Fibroblast of lung (primary cell): ENCODE measurements at places on chromosomes 3 and 15. TPM values are rescaled to one million over a fixed set of nuclear protein-coding genes. Genes with fewer than 3 reads are reported as not detected.

- H3K4me3 ChIP-seq: no peak overlapping the region
- peak; percentile 29 for DNase-seq
- no peak overlapping the region for H3K27ac ChIP-seq
Measured at GRCh38 chr3:52446631-52447511, 2.0 kb upstream of the SEMA3G start.

GRCh38 chr3:100503448-100503847 lies 11.0 kb downstream of the TMEM45A start:
- no peaks in the 10 kb centered on the region for H3K4me1 ChIP-seq
- no peaks in the 10 kb centered on the region for H3K36me3 ChIP-seq
- no peaks in the 10 kb centered on the region for H3K27me3 ChIP-seq
- no peak overlapping the region for H3K4me3 ChIP-seq
- H3K27ac ChIP-seq: no peak overlapping the region

GRCh38 chr3:194952841-194953241 lies 267.2 kb downstream of the FAM43A start:
- H3K36me3 ChIP-seq: no peaks in the 10 kb centered on the region
- no peak overlapping the region for H3K4me3 ChIP-seq
- DNase-seq: no peak
- H3K27me3 ChIP-seq: no peaks in the 10 kb centered on the region

GRCh38 chr3:72584262-72584661 lies 264.0 kb downstream of the SHQ1 start:
- H3K36me3 ChIP-seq: no peaks in the 10 kb centered on the region
- peaks cover 3% of the 10 kb centered on the region for H3K27me3 ChIP-seq
- DNase-seq: no peak
- no peak overlapping the region for H3K27ac ChIP-seq
- H3K4me3 ChIP-seq: no peak overlapping the region

- H3K36me3 ChIP-seq: no peaks in the 10 kb centered on the region
- H3K4me3 ChIP-seq: no peak overlapping the region
- no peak for DNase-seq
Measured at GRCh38 chr15:68749793-68750192, 70.9 kb downstream of the ANP32A start.

- H3K36me3 ChIP-seq: no peaks in the 10 kb centered on the region
- no peak overlapping the region for H3K4me3 ChIP-seq
- no peaks in the 10 kb centered on the region for H3K27me3 ChIP-seq
- H3K4me1 ChIP-seq: no peaks in the 10 kb centered on the region
- peak; percentile 27 for DNase-seq
Measured at GRCh38 chr3:162729686-162730085, 1233.1 kb downstream of the OTOL1 start.

GRCh38 chr3:148999806-149000205 lies 8.5 kb downstream of the GYG1 start:
- no peak overlapping the region for H3K4me3 ChIP-seq
- H3K4me1 ChIP-seq: peaks cover 17% of the 10 kb centered on the region
- peak overlapping the region; percentile 64 for H3K27ac ChIP-seq
- H3K36me3 ChIP-seq: peaks cover 10% of the 10 kb centered on the region

DNA sequence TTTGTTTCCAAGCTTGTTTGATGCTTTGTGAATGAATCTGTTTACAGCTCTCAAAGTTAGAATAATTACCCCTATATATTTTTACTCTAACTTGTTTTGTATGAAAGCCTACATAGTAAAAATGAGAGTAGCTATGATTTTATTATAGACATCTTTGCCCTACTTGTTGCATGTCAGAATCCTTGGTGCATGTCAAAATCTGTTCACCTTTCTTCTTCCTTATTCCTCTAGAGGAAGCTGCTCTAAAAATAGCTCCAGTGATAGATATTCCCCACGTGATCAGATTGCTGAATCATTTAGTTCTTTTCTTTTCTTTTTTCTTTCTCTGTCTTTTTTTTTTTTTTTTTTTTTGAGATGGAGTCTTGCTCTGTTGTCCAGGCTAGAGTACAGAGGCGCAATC lies 39.8 kb downstream of the LRRC49 start:
- no peaks in the 10 kb centered on the region for H3K4me1 ChIP-seq
- H3K27ac ChIP-seq: no peak overlapping the region
- H3K4me3 ChIP-seq: no peak overlapping the region
- H3K36me3 ChIP-seq: no peaks in the 10 kb centered on the region
- no peaks in the 10 kb centered on the region for H3K27me3 ChIP-seq

GRCh38 chr3:196268284-196269163 lies 19.0 kb downstream of the PCYT1A start:
- H3K27ac ChIP-seq: no peak overlapping the region
- peaks cover 14% of the 10 kb centered on the region for H3K36me3 ChIP-seq
- H3K4me1 ChIP-seq: no peaks in the 10 kb centered on the region
- DNase-seq: peak; percentile 78
- no peak overlapping the region for H3K4me3 ChIP-seq
- no peaks in the 10 kb centered on the region for H3K27me3 ChIP-seq

DNA sequence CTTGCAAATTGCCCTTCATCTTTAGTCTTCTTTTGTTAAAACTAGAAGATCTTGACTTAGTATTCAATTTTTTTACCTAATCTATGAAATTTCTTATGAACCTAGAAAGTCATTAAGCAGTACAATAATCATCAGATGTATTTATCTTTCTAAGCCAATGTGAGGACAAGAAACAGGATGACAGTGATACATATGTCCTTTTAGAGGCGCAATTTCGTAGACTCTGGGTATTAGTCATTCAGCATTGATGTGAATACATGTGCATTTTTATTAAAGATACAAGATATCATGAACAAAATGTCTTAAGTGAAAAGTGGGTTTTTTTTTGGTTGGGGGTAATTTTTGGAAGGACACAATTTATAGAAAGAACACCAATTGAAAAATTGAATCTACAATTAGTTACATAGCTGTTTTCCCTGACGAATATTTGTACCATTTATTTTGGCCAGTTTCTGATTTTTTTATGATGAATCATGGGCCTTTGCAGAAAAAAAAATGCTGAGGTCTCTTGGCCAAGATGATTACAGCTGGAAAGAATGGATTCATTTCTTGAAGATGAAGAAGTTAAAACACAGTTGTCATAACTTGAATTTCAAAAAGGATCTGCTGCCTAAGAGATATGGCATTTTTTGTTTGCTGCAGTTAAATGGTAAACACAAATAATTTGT lies 48.9 kb upstream of the AGTR1 start:
- H3K36me3 ChIP-seq: no peaks in the 10 kb centered on the region
- peak overlapping the region; percentile 8 for H3K27ac ChIP-seq
- no peak overlapping the region for H3K4me3 ChIP-seq

DNA sequence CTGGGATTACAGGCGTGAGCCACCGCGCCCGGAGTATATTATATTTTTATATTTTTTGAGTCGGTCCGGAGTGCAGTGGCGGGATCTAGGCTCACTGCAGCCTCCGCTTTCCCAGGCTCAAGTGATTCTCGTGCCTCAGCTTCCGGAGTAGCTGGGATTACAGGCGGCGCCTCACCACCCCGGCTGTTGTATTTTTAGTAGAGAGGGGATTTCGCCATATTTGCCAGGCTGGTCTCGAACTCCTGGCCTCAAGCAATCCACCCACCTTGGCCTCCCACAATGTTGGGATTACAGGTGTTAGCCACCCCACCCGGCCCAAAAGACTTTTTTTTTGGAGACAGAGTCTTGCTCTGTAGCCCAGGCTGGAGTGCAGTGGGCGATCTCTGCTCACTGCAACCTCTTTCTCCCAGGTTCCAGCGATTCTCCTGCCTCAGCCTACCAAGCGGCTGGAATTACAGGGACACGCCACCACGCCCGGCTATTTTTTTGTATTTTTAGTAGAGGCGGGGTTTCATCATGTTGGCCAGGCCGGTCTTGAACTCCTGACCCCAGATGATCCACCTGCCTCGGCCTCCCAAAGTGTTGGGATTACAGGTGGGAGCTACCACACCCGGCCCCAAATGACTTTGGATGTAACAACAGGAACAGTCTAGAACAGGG lies 1.0 kb downstream of the ZNF589 start:
- no peak overlapping the region for H3K27ac ChIP-seq
- H3K4me1 ChIP-seq: no peaks in the 10 kb centered on the region
- H3K27me3 ChIP-seq: no peaks in the 10 kb centered on the region
- H3K4me3 ChIP-seq: peak overlapping the region; percentile 86
- no peaks in the 10 kb centered on the region for H3K36me3 ChIP-seq

- H3K27ac ChIP-seq: no peak overlapping the region
- no peak for DNase-seq
- no peaks in the 10 kb centered on the region for H3K36me3 ChIP-seq
- no peak overlapping the region for H3K4me3 ChIP-seq
Measured at GRCh38 chr3:14503706-14504065, 36.5 kb downstream of the GRIP2 start.

DNA sequence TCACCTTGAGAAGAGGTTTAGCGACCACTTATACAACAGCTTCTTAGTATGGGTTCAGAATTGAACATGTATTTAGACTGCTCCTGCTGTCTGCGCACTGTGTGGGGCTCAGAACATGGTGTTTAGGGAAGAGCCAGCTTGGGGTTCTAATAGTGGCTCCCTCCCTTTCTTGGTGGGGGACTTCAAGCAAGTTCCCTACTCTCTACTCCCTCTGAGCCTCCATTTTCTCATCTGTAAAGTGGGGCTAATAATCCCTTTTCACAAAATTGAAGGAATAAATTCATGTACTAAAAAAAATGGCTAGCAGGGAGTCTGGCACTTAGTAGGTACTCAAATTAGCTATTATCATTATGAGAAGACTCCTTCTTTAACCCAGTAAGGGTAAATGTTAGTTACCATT lies 97.5 kb upstream of the SPATA12 start:
- no peaks in the 10 kb centered on the region for H3K36me3 ChIP-seq
- no peak overlapping the region for H3K27ac ChIP-seq
- no peaks in the 10 kb centered on the region for H3K27me3 ChIP-seq
- H3K4me1 ChIP-seq: no peaks in the 10 kb centered on the region
- no peak overlapping the region for H3K4me3 ChIP-seq

- H3K4me3 ChIP-seq: no peak overlapping the region
- no peaks in the 10 kb centered on the region for H3K27me3 ChIP-seq
- no peak for DNase-seq
- no peak overlapping the region for H3K27ac ChIP-seq
Measured at GRCh38 chr3:179258820-179259219, 7.9 kb upstream of the KCNMB3 start.

GRCh38 chr15:59999612-60000112 lies 4.4 kb upstream of the FOXB1 start:
- peaks cover 75% of the 10 kb centered on the region for H3K27me3 ChIP-seq
- no peak overlapping the region for H3K27ac ChIP-seq
- DNase-seq: no peak
- no peaks in the 10 kb centered on the region for H3K36me3 ChIP-seq

DNA sequence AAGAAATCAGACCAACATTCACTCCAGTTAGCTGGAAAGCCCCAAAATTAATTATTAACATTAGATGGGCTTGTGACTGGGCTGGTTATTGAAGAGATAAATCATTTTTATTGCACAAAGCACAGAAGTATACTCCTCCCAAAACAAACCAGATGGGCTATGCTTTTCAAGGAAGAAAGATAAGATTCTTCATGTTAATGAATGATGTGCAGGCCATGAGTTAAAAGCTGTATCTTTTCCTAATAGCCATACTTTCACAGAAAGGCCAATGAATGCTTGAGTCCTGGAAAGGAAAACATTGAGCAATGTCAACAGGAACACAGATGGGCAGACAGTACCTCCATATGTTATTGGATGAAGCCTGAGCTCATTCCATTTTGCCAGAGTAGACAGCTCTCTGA lies 55.4 kb downstream of the OCA2 start:
- no peak overlapping the region for H3K27ac ChIP-seq
- no peaks in the 10 kb centered on the region for H3K36me3 ChIP-seq
- DNase-seq: no peak
- no peak overlapping the region for H3K4me3 ChIP-seq
- no peaks in the 10 kb centered on the region for H3K27me3 ChIP-seq
- no peaks in the 10 kb centered on the region for H3K4me1 ChIP-seq

GRCh38 chr3:143416229-143416628 lies 296.7 kb downstream of the CHST2 start:
- no peak overlapping the region for H3K4me3 ChIP-seq
- no peaks in the 10 kb centered on the region for H3K27me3 ChIP-seq
- no peak for DNase-seq
- no peak overlapping the region for H3K27ac ChIP-seq
- H3K36me3 ChIP-seq: no peaks in the 10 kb centered on the region

Gene KLHL18
- total RNA-seq: 15.2 and 20.1 TPM in 2 replicates

Gene GPR15
- under 0.01 TPM in 1 of 2 replicates, not detected in the other for total RNA-seq

Gene LRRIQ4
- total RNA-seq: under 0.01 TPM in 1 of 2 replicates, not detected in the other

Gene TERC
- 210 and 457 TPM in 2 replicates for total RNA-seq

Gene PLSCR2
- 0.17 TPM in 1 of 2 replicates, not detected in the other for total RNA-seq

Gene LRRC58
- 19.8 and 21.1 TPM in 2 replicates for total RNA-seq
